Activated CD8-positive, alpha-beta memory T cell treated with anti-CD3 and anti-CD28 coated beads for 1 hour (primary cell): ENCODE measurements at places on chromosomes 3 and 15.
A peak's percentile ranks its signal among the peaks of the same experiment; 100 is the strongest.

DNA sequence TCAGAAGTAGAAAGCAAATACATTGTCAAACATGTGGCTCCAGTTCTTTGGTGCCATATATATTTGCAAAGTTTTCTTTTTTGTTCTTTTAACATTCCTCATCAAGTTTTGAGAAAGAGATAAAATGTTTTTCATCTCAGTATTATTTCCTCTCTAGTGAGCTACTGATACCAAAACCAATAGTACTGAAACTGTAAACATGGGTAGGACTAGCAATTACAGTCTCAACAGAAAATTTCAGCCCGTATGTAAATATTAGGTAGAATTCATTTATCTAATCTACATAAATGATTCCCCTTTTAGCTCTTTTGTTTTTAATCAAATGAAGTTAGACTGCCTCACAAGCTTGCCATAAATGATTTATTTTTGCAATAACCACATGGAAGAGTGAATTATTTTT lies 21.4 kb downstream of the SECISBP2L start:
- no peak for DNase-seq

GRCh38 chr15:36644191-36644896 lies 64.9 kb downstream of the CDIN1 start:
- DNase-seq, result no peak

GRCh38 chr15:79132770-79133169 lies 42.2 kb upstream of the RASGRF1 start:
- DNase-seq, result no peak

DNA sequence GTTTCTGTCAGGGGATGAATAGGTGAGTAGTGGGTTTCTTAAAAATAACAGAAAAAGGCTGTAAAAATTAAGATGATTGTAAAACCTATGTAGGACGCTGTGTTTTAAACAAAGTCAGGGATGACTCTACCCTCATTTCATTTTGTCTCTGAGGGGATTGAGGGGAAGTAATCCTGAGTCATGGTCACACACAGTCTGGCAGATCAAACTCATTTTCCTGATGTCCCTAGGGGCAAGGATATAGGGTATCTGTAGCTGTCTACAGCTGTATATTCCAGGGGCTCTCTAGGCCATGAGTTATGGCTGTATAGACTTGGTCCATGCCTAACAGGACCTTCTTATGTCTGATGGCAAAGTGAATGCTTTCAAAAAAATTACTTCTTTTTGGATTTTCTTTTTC lies 421.1 kb downstream of the PDCD6IP start:
- no peak for DNase-seq

- no peak for DNase-seq
These were observed 204.8 kb downstream of the MAGI1 start for GRCh38 chr3:65833761-65834505.

- no peak for DNase-seq
These were observed 4.3 kb downstream of the FYCO1 start for GRCh38 chr3:45991341-45991740.

GRCh38 chr15:65981837-65982626 lies 112.7 kb downstream of the RAB11A start:
- DNase-seq, result peak; percentile 58

- DNase-seq, result no peak
These were observed 375.1 kb downstream of the SHQ1 start for GRCh38 chr3:72473156-72473555.

DNA sequence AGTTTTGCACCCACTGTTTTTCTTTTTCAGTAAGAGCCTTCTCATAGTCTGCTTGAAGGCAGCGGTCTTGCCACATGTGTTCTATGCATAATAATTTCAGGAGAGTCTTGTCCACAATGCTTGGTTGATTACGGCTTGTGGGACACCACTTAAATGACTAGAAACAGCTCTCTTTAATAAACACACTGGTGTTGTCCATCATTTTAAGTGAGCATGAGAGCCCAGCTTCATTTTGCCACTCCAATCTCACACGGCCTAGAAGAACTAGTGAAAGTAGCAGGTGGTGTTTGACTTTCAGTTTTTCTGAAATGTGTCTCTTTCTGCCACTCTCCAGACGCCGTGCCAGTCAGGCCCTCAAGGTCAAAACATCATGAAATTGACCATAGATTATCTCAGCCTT lies 292.1 kb downstream of the LPP start:
- DNase-seq, result no peak

DNA sequence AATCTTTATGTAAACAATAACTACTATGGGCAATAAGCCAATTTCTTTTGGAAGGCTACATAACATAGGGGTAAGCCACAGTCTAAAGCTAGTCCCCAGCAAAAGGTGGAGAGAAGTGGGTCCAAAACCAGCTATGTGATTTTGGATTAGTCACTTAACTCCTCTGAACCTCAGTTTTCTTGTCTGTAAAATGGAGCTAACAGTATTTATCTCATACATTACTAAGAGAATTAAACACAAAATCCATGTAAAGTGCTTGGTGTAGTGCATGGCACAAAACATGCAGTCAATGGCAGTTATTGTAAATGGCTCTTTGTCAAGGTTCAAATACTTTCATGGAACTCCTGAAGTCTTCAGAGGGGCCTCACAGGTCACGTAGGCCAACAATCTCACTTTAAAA lies 13.3 kb downstream of the RFT1 start:
- no peak for DNase-seq

GRCh38 chr15:64766058-64766457 lies 9.3 kb downstream of the RBPMS2 start:
- no peak for DNase-seq

- no peak for DNase-seq
These were observed 65.8 kb downstream of the MB21D2 start for GRCh38 chr3:192851821-192852372.

GRCh38 chr3:172675441-172676193 lies 35.2 kb downstream of the NCEH1 start:
- DNase-seq, result no peak

DNA sequence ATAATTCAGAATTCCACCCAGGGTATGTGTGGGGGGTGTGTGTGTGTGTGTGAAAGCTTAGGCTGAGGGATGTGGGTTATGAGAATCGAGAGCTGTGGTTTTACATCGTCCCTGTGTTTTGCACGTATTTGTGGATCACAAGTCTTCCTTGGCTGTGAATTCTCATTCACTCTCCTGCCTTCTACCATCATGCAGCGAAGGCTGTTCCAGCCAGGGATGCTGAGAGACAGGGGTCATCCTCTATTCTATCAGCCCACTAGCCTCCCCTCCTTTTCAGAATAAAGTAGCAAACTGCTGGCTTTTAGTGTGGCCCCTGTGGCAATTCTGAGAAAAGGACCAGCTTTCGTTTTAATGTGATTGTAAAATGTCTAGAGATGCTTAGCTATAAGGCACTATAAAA lies 460.6 kb upstream of the NR2F2 start:
- DNase-seq, result no peak

DNA sequence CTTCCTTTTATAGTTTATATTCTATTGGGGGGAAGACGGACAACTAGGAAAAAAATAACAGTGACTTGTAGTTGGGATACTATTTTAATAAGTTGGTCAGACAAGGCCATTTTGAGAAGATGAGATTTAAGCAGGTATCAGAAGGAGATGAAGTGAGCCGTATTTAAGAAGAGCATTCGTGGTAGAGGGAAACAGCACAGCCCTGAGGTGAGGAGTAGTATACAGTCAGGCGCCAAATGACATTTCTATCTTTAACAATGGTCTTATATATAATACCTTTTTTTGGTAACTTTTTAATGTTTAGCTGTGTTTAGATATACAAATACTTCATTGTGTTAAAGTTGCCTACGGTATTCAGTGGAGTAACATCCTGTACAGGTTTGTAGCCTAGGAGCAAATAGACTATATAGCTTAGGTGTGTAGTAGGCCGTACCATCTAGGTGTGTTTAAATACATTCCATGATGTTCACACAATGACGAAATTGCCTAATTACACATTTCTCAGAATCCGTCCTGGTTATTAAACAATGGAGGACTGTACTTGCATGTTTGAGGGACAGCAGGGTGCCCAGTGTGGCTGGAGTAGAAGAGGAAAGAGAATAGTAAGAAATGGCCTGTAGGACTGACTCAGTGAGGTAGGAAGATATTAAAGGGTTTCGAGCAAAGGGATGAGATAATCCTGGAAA lies 1.6 kb downstream of the NKTR start:
- DNase-seq, result no peak

GRCh38 chr15:64361259-64361658 lies 5.3 kb upstream of the CSNK1G1 start:
- no peak for DNase-seq

GRCh38 chr3:11534011-11534792 lies 109.5 kb downstream of the VGLL4 start:
- DNase-seq, result no peak

- no peak for DNase-seq
These were observed 8.6 kb downstream of the PODXL2 start for GRCh38 chr3:127637546-127637945.

GRCh38 chr3:165195640-165196576 lies at the start of gene SLITRK3:
Gene SLITRK3 (minus strand): TSS chr3:165196384. CDS start chr3:165190830, 5,554 bp downstream.
- DNase-seq, result no peak

- DNase-seq, result no peak
These were observed 120.0 kb downstream of the ATG7 start for GRCh38 chr3:11392014-11392859.

GRCh38 chr3:154304116-154304786 lies 20.0 kb downstream of the DHX36 start:
- DNase-seq, result no peak

- no peak for DNase-seq
These were observed 940 bp upstream of the ACY1 start for GRCh38 chr3:51982352-51982837.

GRCh38 chr3:163812006-163812405 lies 1266.3 kb downstream of the SI start:
- DNase-seq, result no peak

DNA sequence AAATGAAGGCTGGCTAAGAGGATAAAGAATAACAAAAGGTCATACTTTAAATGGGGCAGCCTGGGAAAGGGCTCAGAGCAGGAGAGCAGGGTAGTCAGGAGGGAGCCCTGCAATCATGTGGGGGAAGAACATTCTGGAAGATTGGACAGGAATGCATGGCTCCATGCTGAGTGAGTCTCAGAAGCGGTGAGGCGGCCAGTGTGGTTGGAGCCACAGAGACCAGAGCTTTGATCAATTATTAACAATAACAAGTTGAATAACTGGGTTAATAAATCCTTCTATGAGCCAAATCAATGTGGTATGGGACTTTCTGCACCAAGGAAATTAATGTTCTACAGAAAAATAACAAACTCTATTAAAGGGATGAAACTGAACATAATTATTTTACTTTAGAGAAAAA lies 57.9 kb upstream of the DCUN1D1 start:
- DNase-seq, result no peak

- DNase-seq, result no peak
These were observed 85.9 kb upstream of the IGF1R start for GRCh38 chr15:98562331-98562937.

DNA sequence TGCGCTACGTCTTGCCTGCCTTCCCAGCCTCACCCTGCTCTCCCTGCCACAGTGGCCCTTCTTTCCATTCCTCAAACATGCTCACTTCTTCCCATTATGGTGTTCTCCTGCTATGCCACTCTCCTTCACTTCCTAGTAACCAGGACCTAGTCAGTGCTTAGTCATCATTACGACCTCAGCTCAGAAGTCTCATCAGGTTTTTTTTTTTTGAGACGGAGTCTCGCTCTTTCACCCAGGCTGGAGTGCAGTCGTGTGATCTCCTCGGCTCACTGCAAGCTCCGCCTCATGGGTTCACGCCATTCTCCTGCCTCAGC lies 149.5 kb downstream of the GREM1 start:
- no peak for DNase-seq

- no peak for DNase-seq
These were observed 135.0 kb upstream of the ONECUT1 start for GRCh38 chr15:52925130-52925529.

DNA sequence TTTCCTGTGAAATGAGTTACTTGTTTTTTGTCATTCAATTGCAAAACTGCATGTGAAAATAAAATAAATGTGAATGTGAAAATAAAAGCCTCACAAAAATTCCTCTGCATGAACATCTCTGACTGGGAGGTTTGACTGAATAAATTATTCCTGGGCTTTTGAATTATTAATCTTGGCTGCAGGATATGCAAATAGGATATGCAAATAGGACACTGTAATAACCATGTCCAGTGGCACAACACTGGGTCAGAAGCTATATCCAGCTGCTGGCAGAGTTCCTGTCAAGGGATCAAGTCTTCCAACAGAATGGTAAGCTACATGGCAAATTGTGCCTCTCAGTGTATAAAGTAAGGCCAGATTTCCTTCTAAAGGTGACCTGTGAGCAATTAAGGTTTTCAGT lies at the start of gene SUCNR1:
Gene SUCNR1, plus strand, starts transcription at position 246 of the 400 bp plus-strand sequence. CDS start 6,250 bp downstream, outside the sequence.
- no peak for DNase-seq

DNA sequence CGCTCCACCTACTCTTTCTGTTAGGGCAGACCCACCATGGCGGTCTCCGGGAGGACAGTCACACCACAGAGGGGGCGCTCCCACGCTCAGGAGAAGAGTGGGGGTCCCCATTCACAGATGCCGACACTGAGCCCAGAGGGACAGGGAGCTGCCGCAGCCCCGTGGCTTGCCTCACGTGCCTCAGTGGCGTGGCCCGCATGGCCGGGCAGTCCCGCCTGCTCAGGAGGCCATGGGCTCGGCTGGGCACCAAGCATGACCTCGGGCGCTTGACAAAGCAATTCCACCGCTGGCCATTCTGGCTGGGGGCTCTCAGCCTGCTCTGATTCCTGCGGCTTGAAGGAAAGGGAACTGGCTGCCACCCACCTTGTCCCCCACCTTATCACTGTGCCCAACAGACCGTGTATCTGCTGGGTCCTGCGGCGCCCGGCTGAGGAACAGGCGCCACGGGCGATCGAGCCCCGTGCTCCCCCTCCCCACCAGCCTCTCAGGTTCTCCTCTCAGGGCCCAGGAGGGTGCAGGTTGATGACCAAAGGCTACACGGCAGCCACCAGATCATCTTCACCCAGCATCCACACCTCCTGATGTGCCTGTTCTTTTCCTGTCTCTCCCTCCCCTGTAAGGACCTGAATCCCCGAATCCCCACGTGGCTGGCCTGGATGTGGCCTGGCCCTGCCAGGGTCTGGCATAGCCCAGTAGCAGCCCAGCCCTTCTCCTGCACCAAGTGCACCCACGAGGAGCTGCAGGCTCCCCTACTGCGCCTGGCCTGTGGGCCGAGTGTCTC lies 20.7 kb downstream of the CYFIP1 start:
- DNase-seq, result no peak

GRCh38 chr3:153577059-153577736 lies 415.2 kb downstream of the RAP2B start:
- no peak for DNase-seq

- DNase-seq, result no peak
These were observed 259.9 kb downstream of the IL20RB start for GRCh38 chr3:137217733-137218132.

DNA sequence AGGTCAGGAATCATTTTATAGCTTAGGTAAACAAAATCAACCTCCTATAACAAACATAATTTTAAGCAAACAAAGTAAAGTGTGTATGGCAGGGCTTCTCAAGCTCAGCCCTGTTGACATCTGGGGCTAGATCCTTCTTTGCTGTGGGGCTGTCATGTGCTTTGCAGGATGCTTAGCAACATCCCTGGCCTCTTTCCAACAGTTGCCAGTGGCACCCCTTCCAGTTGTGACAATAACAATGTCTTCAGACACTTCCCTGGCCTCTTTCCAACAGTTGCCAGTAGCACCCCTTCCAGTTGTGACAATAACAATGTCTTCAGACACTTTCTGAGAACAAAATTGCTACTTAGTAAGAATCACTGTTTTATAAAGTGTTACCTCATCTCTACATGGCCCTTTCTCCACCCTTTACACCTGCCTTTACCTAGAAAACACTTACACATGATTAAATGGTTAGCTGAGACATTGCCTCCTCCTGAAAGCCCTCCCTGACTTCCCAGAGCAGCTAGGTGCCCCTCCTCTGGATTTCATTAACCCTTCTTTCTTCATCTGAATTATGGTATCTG lies 194.0 kb upstream of the LMCD1 start:
- DNase-seq, result no peak
